ENCODE measurements at places on chromosomes 7 and 10. TPM values are rescaled to one million over a fixed set of nuclear protein-coding genes. Genes with fewer than 3 reads are reported as not detected.

The FZD8 gene
- total RNA-seq = 19.6 TPM

The TMEM225B gene
- 5.5 TPM for total RNA-seq

The NPY gene
- total RNA-seq = not detected

The COBL gene
- under 0.01 TPM for total RNA-seq

The GNAT3 gene
- total RNA-seq = 0.22 TPM

The MGMT gene
- total RNA-seq = 61.2 TPM

The SYT15 gene
- 0.22 TPM for total RNA-seq

The SLC16A9 gene
- not detected for total RNA-seq

The TMEM178B gene
- under 0.01 TPM for total RNA-seq

The KLF14 gene
- total RNA-seq = not detected

The ITGA8 gene
- not detected for total RNA-seq

The PARD3 gene
- total RNA-seq = 37.2 TPM

The CRPPA gene
- 1.6 TPM for total RNA-seq

The WDR11 gene
- 65.6 TPM for total RNA-seq

The ANKRD2 gene
- total RNA-seq = 5.4 TPM

The PDK4 gene
- not detected for total RNA-seq

The NUTM2E gene
- total RNA-seq = 0.11 TPM

The NPTX2 gene
- total RNA-seq = 0.22 TPM

The IFT22 gene
- total RNA-seq = 36.1 TPM

The POM121C gene
- 12.6 TPM for total RNA-seq

The FGL2 gene
- total RNA-seq = 0.11 TPM

The NME8 gene
- not detected for total RNA-seq

The MRC1 gene
- 0.11 TPM for total RNA-seq

The OR13A1 gene
- total RNA-seq = not detected

The SPDYE9 gene
- not detected for total RNA-seq

The LSM5 gene
- total RNA-seq = 14.1 TPM

The CYP2C19 gene
- under 0.01 TPM for total RNA-seq

The MEOX2 gene
- total RNA-seq = not detected

The LRRC18 gene
- not detected for total RNA-seq

The TET1 gene
- 1.3 TPM for total RNA-seq

The PTPRN2 gene
- under 0.01 TPM for total RNA-seq

The TMEM236 gene
- 0.39 TPM for total RNA-seq

The PPP1R17 gene
- not detected for total RNA-seq
